ENCODE measurements at places on chromosomes 12 and 14. TPM values are rescaled to one million over a fixed set of nuclear protein-coding genes. Genes with fewer than 3 reads are reported as not detected.

DPF3 gene
- total RNA-seq = 0.93 TPM

REM2 gene
- 0.43 TPM for total RNA-seq

DEPDC4 gene
- 0.48 TPM for total RNA-seq

BEST3 gene
- total RNA-seq = not detected

SSPN gene
- total RNA-seq = 65.4 TPM

RNASE4 gene
- total RNA-seq = 42.3 TPM

LRRC9 gene
- total RNA-seq = not detected

TUBA1A gene
- 247 TPM for total RNA-seq

KCNC2 gene
- total RNA-seq = not detected

KRT2 gene
- not detected for total RNA-seq
